ENCODE measurements at places on chromosomes 1 and 21.

GRCh38 chr1:21295002-21295401 lies 4.7 kb upstream of the ECE1 start:
- DNase-seq, result no peak

DNA sequence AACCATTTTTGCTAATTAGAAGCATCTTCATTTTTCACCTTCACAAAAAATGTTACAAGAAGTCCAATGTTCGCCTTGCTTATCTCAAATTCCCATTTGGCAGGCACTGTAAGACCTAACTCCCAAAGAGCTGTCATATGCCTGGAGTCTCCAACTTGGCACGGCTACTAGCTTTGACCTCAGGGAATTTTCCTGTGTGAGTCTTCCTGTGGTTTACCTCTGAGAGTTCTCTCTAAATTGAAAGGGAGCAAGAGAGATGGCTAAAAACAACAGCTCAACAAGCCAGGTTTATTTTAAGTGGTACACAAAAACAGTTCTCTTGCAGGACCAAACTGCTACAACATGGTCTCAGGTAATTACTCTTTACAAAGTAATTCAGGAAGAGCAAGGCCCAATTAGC lies 756.0 kb upstream of the ADGRL2 start:
- no peak for DNase-seq

DNA sequence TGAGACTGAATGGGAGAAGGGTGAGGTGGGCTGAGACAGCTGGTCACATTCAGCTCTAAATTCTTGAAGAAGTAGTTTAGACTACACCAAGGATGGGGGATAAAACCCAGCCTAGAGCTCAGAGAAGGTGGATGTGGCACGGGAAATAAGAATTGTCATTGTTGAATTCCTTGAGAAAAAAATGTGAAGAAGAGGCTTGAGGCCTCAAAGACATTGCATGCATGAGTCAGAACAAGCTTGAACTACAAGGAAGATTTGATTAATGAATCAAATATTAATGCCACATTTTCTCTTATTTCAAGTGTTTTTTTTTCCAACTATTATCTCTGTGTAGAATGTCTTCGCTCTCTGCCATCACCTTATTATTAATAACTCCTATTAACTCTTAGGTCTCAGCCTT lies 58.9 kb downstream of the MAP3K7CL start:
- no peak for DNase-seq

- no peak for DNase-seq
Measured at GRCh38 chr21:26125433-26126167, 45.0 kb downstream of the APP start.

- DNase-seq, result no peak
Measured at GRCh38 chr1:190068304-190068703, 409.4 kb downstream of the BRINP3 start.

- DNase-seq, result no peak
Measured at GRCh38 chr21:42169758-42170157, 49.2 kb upstream of the ABCG1 start.

DNA sequence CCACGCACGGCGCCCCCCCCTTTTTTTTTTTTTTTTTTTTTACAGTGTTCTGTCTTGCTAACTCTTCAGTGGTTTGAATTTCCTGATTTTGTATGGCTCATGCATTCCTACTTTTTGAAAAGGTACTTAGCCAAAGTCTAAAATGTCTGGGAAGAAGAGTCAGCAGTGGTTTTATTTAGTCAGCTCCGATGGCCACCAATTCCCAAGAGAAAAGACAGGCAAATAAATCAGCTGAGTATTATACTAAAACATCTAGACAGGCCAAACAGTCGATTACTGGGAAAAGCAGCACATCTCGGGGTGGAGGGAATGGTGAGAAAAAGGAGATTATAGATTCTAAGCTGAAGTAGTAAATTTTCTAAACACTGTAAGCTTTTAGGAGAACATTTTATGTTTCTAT lies 192.5 kb upstream of the ZRANB2 start:
- DNase-seq, result no peak

- DNase-seq, result no peak
Measured at GRCh38 chr1:154603317-154603716, 4.7 kb downstream of the ADAR start.

- DNase-seq, result no peak
Measured at GRCh38 chr1:200351826-200352549, 57.8 kb downstream of the ZNF281 start.

GRCh38 chr1:217525773-217526490 lies 105.0 kb downstream of the GPATCH2 start:
- no peak for DNase-seq

- DNase-seq, result no peak
Measured at GRCh38 chr1:82215853-82216175, 415.1 kb downstream of the ADGRL2 start.

GRCh38 chr21:36636016-36636415 lies 62.9 kb upstream of the SIM2 start:
- no peak for DNase-seq

- DNase-seq, result no peak
Measured at GRCh38 chr1:169196161-169196560, 89.7 kb downstream of the ATP1B1 start.

- no peak for DNase-seq
Measured at GRCh38 chr21:26140164-26140579, 30.4 kb downstream of the APP start.

DNA sequence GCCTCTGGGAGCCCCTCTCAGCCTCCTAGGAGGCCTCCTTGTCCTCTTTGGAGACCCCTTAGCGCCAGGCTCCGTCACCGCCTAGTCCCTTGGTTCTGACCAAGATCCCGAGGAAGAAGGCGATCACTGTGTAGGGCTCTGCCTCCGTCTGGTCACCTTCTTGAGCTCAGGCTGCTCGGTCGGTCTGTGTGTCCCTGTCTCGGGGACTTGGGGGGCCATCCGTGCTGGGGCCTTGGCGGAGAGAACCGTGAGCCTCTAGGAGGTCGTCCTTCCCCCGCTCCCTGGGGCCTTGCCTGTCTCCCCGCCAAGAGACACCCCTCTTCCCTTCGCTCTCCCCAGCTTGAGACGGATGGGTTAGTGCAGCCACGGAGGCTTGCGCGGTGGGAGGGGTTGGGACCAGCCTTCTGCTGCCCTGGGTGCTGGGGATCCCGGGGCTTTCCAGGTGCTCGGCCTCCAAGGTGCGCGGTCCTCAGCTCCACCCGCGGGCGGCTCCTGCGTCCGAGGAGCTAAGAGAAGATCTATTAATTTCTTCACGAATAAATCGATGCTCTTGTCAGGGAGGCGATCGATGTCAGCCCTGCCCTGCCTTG lies 701 bp upstream of the INSRR start:
- DNase-seq, result no peak

DNA sequence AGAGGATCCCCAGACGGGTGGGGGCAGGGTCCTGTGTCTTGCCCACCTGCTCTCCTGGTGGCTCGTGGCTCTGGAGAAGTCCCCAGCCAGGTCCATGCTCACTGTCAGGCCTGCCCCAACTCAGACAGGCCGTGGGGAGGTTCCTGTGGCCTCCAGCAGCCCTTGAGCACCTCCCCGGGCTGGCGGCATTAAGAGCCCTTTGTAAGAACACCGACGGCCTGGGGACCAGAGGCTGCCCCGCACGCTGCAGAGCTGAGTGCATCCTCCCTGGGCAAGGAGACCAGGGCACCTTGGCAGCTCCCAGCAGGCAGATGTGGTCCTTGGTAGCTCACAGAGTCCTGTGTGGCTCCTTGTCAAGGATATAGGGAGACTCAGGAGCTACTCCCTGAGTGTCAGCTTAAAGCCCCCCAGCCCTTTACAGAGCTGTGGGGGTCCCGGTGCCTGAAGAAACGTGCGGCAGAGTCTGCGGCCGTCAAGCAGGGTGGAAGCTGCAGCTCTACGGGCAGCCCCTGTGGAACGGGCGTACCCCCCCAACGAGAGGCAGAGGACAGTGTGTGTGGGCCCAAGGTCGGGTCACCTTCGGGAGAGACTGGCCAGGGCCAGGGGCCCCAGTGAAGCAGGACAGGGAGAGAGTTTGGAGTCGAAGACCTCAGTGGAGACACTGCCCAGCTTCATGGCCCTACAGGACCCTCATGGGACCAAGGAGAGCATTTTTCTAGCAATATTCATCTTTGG lies 118.6 kb downstream of the PRDM16 start:
- no peak for DNase-seq

- no peak for DNase-seq
Measured at GRCh38 chr1:115233598-115233997, 104.5 kb downstream of the NGF start.

- DNase-seq, result no peak
Measured at GRCh38 chr1:98480271-98480670, 181.2 kb upstream of the SNX7 start.

DNA sequence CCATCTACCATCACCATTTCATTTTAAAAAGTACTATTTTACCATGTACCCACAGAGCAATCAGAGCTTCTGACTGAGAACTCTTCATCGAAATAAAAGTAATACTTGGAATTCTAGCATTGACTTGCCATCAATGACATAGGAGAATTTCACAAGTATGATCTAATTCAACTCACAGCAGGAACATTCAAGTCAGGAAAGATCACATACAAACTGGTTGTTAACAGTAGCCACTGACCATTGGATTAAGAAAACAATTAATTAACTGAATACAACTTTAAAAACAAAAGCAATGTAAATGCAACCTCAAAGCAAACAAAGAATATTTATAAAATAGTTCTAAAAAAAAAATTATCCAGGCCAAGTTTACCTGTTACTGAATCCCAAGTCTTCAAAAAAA lies 18.8 kb downstream of the RNF115 start:
- DNase-seq, result no peak

- DNase-seq, result peak; percentile 74
Measured at GRCh38 chr1:26529655-26530409, at the start of gene RPS6KA1. TSS of gene RPS6KA1 (plus strand) at chr1:26529761. CDS start at chr1:26529921, 160 bp downstream.

DNA sequence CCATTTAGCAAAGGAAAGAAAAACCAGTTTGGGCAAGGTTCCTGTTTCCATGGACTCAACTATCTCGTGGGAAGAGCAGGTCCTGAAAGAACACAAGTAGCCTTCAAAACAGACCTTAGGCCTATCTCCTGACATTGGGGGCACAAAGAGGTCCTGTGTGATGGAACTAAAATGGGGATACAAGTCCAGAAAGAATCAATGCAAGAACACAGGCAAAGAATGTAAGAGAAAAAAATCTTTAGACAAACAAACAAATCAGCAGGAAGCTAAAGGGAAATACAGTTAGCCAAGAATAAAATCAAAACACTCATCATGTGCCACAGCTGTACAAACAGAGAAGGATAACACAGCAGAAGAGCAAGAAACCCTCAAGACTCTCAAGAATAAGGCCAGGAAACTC lies 28.2 kb downstream of the SLC30A10 start:
- no peak for DNase-seq

GRCh38 chr1:235820061-235820460 lies 46.6 kb downstream of the LYST start:
- DNase-seq, result no peak

GRCh38 chr1:39933956-39934941 lies 20.7 kb upstream of the MFSD2A start:
- peak; percentile 62 for DNase-seq

DNA sequence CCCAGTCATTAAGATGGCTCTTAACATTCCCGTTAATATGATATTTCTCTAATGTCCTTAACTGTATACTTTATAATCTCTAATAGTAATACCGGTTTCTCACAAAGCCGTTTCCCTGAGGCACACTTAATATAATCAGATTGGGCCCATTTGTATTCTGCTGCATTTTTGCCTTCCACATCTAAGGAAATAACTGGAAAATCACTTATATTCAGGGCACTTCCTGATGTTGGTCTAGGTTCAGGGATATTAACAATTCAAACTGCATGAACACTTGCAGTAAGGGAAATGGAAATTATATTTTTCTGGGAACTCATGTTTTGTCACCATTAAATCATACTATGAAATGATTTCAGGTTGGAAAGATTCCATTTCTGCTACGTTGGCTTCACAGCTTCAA lies 119.8 kb downstream of the TPR start:
- DNase-seq, result no peak

GRCh38 chr1:163305441-163305840 lies 16.3 kb upstream of the NUF2 start:
- no peak for DNase-seq

- DNase-seq, result peak; percentile 48
Measured at GRCh38 chr1:235022341-235022980, 106.2 kb downstream of the TOMM20 start.

DNA sequence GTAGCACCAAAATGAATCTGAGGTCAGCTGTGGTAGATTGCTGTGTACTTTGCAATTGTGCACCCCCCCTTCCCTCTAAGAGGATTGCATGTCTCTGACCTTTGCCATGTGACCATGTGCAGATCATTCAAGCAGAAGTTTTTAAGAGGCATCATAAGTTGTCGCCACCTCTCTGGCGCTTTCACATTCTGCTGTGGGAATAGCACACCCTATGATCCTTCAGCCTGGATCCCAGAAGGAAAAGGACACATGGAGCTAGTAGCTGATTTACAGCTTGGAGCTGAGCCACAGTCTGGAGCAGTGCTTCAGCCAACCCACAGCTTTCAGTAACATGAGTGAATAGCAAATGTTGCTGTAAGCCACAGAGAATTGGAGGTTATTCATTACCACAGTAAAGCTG lies 158.5 kb downstream of the TSEN15 start:
- peak; percentile 37 for DNase-seq

- no peak for DNase-seq
Measured at GRCh38 chr1:53165408-53165961, 23.0 kb upstream of the SLC1A7 start.

- DNase-seq, result peak; percentile 14
Measured at GRCh38 chr1:178126741-178127185, 32.9 kb downstream of the RASAL2 start.

GRCh38 chr1:20586953-20587660 lies 1.8 kb upstream of the CDA start:
- DNase-seq, result no peak

DNA sequence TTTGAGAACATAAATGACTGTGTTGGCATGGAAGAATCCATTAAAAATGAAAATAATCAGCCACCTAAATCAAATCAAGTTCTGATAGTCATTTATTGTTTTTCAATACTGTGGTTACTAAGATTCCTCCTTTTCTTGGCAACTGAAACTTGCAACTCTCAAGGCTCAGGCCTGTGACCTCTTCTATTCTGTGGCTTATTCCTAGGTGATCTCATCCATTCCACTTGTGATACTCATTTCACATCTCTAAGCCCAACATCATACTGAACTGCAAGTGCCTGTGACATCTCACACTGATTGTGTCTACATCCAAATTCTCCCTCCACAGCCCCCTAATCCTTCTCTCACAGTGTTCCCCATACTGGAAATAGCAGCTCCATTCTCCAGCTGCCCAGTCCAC lies 4.8 kb upstream of the ST6GALNAC5 start:
- DNase-seq, result no peak

- DNase-seq, result no peak
Measured at GRCh38 chr1:210441028-210441427, 112.3 kb downstream of the HHAT start.

- DNase-seq, result no peak
Measured at GRCh38 chr1:230860617-230861384, 7.5 kb downstream of the C1orf198 start.

GRCh38 chr1:154407198-154408091 lies 2.3 kb downstream of the IL6R start:
- DNase-seq, result no peak

DNA sequence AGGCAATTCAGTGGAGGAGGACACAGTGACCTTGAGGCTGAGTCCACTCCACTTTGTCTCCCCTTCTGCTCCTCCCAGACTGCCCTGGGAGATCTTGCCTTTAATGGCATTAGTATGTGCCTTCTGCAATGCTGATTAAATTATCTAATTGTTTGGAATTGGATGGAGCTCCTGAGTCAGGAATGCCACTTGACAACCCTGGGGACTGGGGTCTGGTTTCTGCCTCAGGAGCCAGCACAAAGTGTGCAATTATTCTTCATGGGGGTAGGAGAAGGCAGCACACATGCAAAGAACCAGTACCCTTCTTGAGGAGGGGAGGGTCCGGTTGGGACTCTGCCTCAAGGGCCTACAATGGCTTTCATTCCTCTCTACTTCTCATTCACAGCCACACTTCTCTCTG lies 11.9 kb upstream of the PLXNA2 start:
- DNase-seq, result no peak

GRCh38 chr1:72186733-72187307 lies 95.5 kb downstream of the NEGR1 start:
- peak; percentile 31 for DNase-seq

All from Ammon's horn (tissue), 1 donor.